ENCODE measurements at places on chromosomes 1 and 21.

DNA sequence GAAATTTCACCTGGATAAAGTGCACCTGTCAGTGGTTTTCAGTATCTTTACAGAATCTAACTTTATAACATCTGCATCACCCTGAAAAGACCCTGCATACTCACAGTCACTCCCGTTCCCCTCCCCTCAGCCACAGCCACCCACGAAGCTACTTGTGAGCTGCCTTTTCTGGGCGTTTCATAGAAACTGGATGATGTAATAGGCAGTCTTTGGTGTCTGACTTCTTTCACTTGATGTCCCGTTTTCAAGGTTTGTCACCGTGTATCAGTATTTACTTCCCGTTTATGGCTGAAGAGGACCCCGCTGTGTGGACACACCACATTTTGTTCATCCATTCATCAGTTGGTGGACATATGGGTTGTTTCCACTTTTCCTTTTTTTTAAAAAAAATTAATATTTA is 47.8 kb upstream of the LRRC3 start:
- DNase-seq: no peak

DNA sequence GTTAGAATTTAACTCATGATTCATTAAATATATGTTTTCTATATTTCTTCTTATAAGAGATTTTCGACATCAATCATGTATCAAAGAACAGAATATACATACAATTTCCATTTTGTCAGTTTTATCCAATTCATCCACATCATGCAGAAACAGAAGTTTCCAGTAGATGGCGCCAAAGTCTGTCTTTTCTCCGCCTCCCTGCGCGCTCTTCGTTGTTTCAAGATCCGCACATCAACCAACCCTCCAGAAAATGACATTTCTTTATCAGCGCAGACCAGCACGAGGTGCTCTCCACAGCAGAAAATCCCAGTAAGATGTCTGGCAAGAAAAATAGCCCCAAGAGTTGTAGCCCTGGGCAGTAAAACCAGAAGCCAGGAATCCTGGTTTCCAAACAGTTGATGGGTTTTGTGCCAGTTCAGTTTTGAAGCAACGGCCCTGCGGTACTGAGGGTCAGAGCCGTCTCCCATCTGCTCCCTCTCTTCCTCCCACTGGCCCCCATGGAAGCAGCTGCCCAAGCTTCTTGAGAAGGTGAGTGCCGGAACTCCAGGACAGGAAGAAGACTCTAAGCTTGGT is 38.6 kb upstream of the GPR137B start:
- peak; percentile 69 for DNase-seq

DNA sequence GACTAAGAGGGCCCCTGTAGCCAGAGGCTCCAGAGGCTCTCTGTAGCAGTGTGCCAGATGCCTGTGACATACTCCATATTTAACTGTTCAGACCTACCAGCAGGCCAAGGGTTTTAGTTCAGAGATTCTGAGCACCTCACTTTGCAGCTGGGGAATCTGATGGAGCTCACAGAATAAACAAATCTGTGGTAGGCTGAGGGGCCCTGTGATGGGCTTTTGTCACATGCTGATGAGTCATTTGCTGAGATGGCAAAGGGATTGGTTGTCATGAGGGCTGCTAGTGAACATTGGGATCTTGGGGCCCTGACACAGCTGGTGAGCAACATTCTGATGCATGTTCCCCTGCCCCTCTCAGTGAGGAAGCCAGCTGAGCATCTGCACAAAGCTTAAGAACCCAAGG is 482.2 kb downstream of the CAMTA1 start:
- no peak for DNase-seq

DNA sequence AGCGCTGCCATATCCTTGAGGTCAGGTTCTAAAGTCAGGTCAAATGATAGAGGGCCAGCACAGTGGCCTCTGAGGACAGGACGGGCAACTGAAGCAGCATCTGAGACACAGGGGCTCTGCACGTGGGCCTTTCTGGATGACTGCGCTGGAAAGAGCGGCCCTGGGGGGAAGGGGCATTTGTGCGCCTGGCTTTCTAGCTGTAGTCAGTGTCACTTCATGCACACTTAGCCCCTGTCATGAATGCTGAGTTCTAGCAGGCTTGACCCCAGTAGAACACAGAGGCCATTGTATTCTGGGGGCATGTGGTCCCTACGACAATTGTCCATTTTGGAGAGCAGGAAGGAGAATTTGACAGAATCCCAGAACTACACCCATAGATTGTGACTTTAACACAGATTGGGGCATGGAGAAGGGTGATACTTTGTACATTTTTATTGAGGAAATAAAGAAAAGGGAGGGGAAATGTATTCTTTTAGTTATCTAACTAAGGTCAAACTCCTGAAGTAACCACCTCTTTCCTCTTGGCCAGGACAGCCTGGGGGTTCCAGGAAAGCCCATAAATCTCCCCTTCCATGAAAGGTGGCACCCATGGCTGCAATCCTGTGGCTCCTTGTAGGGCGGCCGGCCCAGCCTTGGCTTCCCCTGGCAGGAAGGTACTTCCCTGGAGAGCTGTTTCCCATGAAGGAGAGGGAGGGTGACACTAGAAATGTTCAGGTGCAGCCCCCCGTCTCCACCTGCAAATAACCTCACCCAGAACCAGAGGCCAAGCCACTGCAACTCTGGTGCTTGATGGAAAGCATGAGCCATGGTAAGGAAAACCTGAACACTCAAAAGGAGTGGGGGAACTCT is 34.4 kb downstream of the NTPCR start:
- no peak for DNase-seq

DNA sequence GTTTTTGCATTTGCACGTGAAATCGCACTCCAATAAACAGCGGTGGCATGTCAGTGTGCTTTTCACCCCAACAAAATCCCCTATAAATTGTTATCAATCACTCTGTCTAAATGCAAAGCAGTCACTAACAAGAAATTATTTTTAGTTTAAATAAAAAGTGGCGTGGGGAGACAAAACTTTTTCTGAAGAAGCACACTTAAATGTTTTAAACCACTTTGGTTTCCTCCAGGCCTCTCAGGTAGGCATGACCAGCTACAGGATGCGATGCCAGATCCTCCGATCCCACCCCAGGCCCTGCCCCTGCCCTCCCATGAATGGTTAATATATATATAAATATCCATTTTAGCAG is 3.6 kb downstream of the FMO1 start:
- DNase-seq: no peak

DNA sequence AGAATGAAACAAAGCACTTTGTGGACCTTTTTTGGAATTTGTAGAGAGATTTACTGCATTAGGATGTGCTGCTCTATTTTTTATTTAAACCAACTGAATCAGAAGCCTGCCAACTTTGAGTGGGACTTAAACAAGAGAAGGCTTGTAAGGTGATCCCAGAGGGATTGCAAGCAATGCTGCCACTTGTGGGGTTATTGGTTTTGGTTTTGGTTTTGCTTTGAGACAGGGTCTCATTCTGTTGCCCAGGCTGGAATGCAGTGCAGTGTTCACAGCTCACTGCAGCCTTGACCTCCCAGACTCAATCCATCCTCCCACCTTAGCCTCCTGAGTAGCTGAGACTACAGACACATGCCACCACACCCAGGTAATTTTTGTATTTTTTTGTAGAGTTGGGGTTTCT is 32.2 kb upstream of the GNG5 start:
- DNase-seq: no peak

DNA sequence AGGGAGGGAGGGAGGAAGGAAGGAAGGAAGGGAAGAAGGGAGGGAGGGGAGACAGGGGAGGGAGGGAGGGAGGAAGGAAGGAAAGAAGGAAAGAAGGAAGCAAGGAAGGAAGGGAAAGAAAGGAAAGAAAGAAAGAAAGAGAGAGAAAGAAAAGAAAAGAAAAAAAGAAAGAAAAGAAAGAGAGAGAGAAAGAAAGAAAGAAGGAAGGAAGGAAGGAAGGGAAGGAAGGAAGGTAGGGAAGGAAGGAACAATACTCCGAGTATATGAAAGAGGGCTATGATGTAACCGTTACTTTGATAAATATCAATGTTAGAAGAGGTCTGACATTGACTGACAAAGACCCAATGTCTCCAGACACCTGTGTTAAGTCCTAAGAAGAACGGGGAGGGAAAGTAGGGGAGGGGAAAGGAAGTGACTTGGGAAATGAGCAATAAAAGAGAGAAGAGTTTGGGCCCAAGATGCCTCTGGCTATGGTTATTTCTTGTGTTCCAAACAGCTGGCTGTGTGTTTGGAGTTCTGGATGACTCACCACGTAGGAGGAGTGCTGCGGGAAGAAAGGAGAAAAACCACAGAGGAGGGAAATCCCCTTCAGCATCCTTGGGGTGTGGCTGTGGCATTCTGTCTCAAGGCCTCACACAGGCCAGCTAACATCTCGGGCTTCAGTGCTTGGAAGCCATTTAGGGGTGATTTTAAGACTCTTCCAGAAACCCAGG is 37.0 kb upstream of the RXRG start:
- DNase-seq: peak; percentile 83

- DNase-seq: no peak
These were observed 17.9 kb downstream of the CYP2J2 start for GRCh38 chr1:59908682-59909081.

DNA sequence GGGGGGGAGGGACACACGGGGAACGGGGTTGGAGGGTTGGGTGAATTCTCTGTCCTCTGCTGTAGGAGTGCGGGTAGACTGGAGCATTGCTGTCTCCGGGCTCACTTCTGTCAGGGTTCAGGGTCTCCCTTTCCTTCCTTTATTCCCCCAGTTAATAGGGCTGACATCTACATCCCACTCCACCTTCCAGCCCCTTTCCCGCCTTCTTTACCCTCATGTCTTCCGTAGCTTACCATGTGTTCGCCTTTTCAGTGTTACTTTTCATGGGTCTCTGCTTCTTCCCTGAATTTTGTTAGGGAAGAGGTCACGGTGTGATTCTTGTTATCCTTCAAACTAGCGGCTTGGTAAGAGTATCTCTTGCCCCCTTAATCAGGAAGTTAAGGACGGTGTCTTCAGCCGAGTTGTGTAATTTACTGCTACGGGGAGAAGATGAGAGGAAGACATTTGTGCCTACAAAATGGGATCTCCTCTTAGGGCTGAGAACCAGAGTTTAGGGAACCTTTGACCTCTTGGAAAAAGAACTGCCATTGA is 917 bp downstream of the RAP1A start:
- no peak for DNase-seq

- DNase-seq: no peak
These were observed 101.8 kb upstream of the LPGAT1 start for GRCh38 chr1:211932231-211932932.

DNA sequence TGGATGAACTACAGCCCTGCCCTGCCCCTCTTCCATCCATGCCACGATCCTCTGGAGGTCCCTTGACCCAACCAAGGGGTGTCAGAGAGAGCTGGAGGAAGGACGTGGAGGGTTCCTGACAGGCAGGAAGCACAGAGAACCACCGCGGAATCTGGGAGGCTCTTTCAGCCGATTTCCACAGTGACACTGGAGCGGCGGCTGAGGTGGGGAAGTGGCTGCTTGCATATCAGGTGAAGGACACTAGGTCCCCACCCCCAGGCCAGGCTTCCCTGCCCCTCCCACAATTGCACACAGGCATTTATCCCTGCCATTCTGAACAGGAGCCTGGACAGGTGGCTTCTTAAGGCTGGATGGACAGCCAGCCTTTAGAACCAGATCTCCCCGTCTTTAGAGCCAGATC is 17.5 kb downstream of the LRRC71 start:
- DNase-seq: no peak

- DNase-seq: no peak
These were observed 94.3 kb downstream of the KCNJ6 start for GRCh38 chr21:37821786-37822450.

GRCh38 chr1:169949139-169949538 is 55.4 kb upstream of the SCYL3 start:
- DNase-seq: peak; percentile 5

DNA sequence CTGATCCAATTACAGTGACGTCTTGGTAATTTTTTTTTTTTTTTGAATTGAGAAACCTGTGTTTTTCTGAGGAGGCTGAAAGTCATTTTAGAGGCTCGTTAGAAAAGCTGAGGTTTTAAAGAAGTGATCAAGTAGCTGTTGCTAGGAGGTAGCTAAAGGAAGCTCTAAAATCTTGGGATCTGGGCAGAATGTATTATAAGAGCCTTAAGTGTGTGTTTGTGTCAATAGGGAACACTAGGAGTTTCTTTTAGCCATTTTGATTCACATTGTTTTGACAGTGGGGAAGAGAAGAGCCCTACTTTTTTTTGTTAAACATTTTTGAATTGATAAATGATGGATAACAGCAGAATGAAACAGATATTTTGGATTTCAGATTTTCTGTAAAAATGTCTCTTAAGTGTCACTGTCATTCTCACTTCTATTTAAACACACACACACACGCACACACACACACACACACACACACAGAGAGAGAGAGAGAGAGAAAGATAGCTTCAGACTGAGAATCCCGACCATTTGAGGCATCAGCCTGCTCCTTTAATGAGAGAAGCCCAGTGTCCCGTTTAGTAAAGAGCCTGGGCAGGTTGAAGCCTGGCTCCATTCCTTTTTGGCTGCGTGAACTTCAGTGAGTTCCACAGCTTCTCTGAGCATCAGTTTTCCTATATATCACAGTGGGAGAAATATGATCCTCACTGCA is 79.1 kb upstream of the GPR88 start:
- no peak for DNase-seq

GRCh38 chr1:38005195-38006007 is at the start of gene FHL3:
Gene FHL3 (minus strand): TSS chr1:38005514. CDS start chr1:37999412, 6,102 bp downstream.
- DNase-seq: peak; percentile 30

- no peak for DNase-seq
These were observed 148.7 kb downstream of the FCRL5 start for GRCh38 chr1:157403608-157404007.

GRCh38 chr1:229325401-229325800 is 17.4 kb downstream of the CCSAP start:
- no peak for DNase-seq

All from skin of body (tissue), 3 donors.